ENCODE measurements at places on chromosomes 3 and 15. TPM values are rescaled to one million over a fixed set of nuclear protein-coding genes. Genes with fewer than 3 reads are reported as not detected.

- no peak for DNase-seq
Observed at GRCh38 chr3:24520976-24521419, 26.3 kb upstream of the THRB start.

GRCh38 chr3:75329476-75330097 is 334.5 kb upstream of the FRG2C start:
- no peak for DNase-seq

DNA sequence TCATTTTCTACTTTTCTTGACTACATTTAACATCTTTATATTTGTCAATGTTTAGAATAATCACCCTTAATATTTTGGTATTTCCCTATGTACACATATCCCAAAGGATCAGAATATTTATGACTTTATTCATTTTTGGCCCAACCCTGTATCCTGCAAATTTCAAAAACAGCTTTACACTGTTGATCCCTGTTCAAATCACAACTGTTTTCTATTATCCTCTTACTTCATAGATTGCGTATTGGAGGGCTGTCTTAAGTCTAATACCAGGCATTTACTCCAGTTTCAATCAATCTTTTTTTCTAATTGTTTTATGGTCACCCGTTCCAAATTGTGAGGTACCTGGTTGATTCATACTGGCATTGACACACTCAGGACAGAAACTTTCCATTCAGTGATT is 107.9 kb downstream of the RPL22L1 start:
- DNase-seq, result no peak

The TERC gene
- total RNA-seq, result 14.0 TPM

The TFRC gene
- 161 TPM for total RNA-seq
